ENCODE measurements at places on chromosomes 11 and 22. TPM values are rescaled to one million over a fixed set of nuclear protein-coding genes. Genes with fewer than 3 reads are reported as not detected.

DNA sequence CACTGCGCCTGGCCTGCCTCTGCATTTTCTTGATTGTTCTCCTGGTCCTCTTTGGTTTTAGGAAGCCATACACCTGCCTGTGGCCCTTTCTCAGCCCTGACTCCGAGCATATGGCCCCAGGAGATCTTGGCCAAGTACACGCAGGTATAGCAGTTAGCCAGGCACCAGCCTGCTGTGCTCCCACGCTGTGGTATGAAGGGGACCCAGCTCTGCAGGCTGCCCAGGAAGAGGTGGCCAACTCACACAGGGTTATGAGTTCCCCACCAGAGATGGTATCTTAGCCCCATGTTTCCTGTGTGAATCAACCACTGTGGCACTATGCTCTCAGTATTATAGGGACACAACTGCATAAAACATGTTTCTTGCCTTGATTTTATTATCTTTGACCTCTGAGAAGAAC lies 31.1 kb downstream of the SGSM3 start:
- no peaks in the 10 kb centered on the region for H3K27me3 ChIP-seq
- peaks cover 21% of the 10 kb centered on the region for H3K36me3 ChIP-seq
- peaks cover 17% of the 10 kb centered on the region for H3K4me1 ChIP-seq

DNA sequence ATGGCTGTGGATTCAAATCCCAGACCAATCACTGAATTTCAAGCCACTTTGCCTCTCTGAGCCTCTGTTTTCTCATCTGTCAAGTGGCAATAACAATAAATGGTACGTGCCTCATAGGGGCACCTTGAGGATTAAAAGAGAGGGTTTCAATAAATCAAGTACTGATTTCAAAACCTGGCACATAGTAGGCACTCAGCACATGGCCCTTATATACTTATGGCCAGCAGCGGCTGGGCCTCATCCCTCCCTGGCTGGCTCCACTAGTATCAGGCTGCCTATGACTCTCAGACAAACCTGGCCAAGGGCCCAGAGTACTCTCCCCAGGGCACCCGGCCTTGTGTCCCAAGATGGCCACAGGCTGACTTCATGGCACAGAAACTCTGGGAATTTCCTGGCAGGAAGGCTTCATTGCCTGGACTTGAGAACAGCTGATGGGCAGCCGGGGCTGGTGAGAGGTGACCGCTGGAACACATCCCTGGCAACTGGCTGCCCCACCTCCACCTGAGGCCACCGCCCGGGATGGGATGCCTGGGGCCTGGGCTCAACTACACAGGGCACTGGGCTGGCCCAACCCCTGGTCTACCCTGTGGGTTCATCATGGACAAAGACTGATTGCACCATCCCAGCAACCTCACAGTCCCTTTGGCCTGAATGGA lies 3.4 kb downstream of the FADS3 start:
- peaks cover 23% of the 10 kb centered on the region for H3K4me1 ChIP-seq
- no peaks in the 10 kb centered on the region for H3K27me3 ChIP-seq

Gene POU2AF3
- 10.9 TPM for total RNA-seq

Gene TRPM5
- 2.6 TPM for total RNA-seq

- H3K4me1 ChIP-seq, result peaks cover 13% of the 10 kb centered on the region
- no peaks in the 10 kb centered on the region for H3K27me3 ChIP-seq
Observed at GRCh38 chr11:134469627-134470026, 57.6 kb upstream of the B3GAT1 start.

Gene VPS11
- 17.6 TPM for total RNA-seq

DNA sequence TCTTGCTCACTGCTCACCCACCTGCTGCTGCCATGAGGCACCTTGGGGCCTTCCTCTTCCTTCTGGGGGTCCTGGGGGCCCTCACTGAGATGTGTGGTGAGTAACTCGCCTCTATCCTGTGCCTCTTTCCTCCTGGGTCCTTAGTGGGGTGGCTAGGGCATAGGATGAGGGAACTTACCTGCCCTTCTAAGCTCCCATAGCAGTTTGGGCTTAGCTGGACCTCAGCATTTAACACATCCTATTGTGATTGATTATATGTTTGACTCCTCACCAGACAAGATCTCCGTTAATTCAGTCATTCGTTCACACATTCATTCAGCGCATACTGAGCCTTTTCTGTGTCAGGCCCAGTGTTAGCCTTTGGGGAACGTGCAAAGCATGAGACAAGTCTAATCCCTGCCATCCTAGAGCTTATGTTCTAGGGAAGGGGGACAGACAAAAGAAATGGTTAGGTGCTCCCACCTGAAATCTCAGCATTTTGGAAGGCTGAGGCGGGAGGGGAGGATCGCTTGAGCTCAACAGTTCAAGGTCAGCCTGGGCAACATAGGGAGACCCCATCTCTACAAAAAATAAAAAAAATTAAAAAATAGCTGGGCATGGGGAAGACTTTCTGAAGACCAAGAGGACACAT lies 441 bp downstream of the TCN2 start:
- peak overlapping the region; percentile 86 for H3K27ac ChIP-seq
- no peak for DNase-seq
- no peaks in the 10 kb centered on the region for H3K36me3 ChIP-seq

Gene ZNF215
- total RNA-seq, result 4.9 TPM

DNA sequence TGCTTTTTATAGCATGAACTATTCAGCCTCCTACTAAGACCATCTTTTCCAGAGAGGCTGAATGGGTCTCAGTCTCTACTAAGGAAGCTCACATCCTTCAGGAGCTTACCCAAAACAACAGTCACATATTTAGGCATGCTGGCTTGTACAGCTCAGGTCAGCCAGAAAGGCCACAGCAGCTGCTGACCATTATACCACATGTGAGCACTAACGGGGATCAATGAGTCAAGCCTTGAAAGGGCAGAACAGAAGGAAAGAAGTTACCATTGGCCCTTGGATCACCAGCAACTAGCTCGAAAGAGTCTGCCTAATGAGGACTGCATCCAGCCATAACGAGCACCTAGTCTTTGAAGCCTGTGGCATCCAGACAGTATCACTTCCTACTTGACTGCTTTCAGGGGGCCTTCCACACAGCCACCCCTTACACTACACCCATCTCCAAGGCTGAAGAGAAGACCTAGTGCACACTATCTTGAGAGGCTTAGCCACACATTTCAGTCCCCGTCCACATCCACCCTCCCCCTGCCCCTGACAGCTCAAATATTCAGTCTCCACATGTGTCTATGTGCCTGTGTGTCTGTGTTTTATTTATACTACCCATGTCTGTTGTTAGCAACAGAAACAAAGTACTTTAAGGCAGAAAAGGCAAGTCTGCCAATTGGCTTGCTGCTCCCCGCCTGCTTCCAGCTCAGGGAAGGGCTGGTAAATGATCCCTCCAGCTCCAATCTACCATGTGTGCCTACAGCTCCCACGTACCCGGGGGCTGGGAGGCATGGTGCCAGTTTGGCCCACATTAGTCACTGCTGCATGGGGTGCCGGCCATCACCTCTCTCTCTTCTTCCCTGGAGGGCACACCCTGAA lies 95.5 kb downstream of the RPL27A start:
- H3K4me3 ChIP-seq, result no peak overlapping the region
- no peaks in the 10 kb centered on the region for H3K27me3 ChIP-seq
- peak overlapping the region; percentile 17 for H3K27ac ChIP-seq

DNA sequence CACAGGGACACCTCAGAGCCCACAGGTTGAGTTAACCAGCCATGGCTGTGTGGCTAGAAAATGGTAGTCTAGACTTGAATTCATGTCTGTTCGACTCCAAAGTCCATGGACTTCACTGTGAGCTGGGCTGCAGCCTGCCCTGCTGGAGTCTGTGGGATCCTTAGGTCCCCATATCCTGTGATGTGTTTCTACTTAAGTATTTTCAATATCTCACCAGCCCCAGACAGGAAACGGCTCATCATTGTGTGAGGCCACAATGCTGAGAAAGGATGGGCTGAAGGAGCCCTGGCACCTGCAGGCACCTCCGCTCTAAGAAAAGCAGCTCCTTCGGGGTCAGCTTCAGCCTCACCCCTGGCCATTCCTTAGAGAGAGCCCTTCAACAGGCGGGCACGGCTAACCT lies 93.1 kb downstream of the NAT10 start:
- no peaks in the 10 kb centered on the region for H3K27me3 ChIP-seq
- H3K36me3 ChIP-seq, result no peaks in the 10 kb centered on the region
- H3K4me1 ChIP-seq, result no peaks in the 10 kb centered on the region

- no peaks in the 10 kb centered on the region for H3K36me3 ChIP-seq
- H3K27me3 ChIP-seq, result no peaks in the 10 kb centered on the region
- peaks cover 29% of the 10 kb centered on the region for H3K4me1 ChIP-seq
- H3K27ac ChIP-seq, result peak within 1 kb of the TSS; percentile 77
- peak within 1 kb of the TSS; percentile 84 for H3K4me3 ChIP-seq
Observed at GRCh38 chr11:47565340-47566148, at the start of gene PTPMT1. PTPMT1 (plus strand) TSS chr11:47565599; CDS start chr11:47565623, 24 bp downstream.

GRCh38 chr22:42915980-42916765 lies 59.1 kb upstream of the ARFGAP3 start:
- no peak overlapping the region for H3K4me3 ChIP-seq
- peaks cover 98% of the 10 kb centered on the region for H3K4me1 ChIP-seq
- H3K36me3 ChIP-seq, result no peaks in the 10 kb centered on the region

- peak; percentile 73 for DNase-seq
- H3K4me1 ChIP-seq, result peaks cover 26% of the 10 kb centered on the region
- no peaks in the 10 kb centered on the region for H3K27me3 ChIP-seq
- H3K4me3 ChIP-seq, result peak overlapping the region; percentile 90
Observed at GRCh38 chr11:70203751-70204465, 812 bp downstream of the FADD start.
